ENCODE measurements at places on chromosomes 16 and 17.

DNA sequence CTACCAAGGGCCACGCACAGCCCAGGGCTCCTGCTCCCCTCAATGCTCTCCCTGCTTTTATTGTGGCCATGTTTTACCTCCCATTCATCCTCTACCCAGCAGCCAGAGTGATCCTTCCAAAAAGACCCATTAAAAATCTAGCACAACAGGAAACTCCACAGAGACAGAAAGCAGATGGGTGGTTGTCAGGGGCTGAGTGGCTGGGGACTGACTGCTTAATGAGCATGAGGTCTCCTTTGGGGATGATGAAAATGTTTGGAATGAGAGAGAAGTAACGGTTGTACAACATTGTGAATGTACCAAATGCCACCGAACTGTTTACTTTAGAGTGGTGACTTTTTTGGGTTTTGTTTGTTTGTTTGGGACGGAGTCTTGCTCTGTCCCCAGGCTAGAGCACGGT is 107.4 kb downstream of the GAS7 start:
- DNase-seq = no peak

GRCh38 chr16:48892893-48893292 is 282.9 kb upstream of the N4BP1 start:
- DNase-seq = no peak

- no peak for DNase-seq
Measured at GRCh38 chr17:8754890-8755289, 3.5 kb downstream of the SPDYE4 start.

GRCh38 chr16:82605863-82606620 is 20.7 kb upstream of the CDH13 start:
- no peak for DNase-seq

DNA sequence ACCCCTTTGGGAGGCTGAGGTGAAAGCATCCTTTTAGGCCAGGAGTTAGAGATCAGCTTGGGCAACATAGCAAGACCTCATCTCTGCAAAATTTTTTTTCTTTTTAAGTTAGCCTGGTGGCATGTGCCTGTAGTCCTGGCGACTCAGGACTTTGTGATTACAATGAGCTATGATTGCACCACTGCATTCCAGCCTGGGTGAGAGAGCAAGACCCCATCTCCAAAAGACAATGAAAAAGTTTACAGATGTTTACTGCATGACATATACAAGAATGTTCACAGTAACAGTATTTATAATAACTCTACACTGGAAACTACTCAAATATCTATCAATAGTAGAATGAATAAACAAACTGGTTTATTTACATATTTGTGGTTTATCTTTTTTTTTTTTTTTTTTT is 33.1 kb upstream of the CCL22 start:
- DNase-seq = no peak

DNA sequence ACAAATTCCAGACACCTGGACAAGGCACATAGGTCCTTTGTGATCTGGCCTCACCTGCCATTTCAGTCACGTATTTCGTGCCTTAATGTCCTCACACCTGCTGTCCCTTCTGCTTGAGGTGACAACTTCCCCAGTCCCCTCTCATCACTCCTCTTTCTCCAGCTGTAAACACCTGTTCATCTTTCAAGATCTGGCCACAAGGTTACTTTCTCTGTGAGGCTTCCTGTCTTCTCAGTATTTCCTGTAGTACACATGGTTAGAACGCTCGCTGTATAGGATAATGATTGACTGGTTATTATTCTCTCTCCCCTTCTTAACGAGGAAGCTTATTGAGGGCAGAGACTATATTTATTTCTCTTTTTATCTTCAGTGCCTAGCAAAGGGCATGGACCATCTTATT is 74.5 kb upstream of the PMFBP1 start:
- DNase-seq = no peak

- no peak for DNase-seq
Measured at GRCh38 chr17:21425736-21426135, 49.6 kb downstream of the KCNJ12 start.

- no peak for DNase-seq
Measured at GRCh38 chr16:77499373-77500285, 64.8 kb upstream of the ADAMTS18 start.

DNA sequence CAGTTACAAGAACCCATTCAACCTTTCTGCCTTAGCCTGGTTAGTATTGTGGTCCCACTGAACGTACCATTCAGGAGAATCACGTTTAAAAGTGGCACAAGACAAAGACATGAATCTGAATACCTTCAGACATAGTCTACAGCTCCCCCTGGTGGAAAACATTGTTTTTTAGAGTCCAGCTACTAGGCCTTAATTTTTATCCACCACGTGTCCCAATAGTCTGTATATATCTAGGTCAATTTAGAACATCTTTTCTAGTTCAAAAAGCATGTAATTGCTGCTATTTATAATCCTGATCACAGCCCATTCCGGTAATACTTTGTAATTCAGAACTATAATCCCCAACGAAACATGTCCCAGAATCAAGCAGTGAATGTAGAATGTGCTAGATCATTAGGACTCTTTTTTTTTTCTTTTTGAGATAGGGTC is 13.7 kb upstream of the GUCY2D start:
- DNase-seq = peak; percentile 55

DNA sequence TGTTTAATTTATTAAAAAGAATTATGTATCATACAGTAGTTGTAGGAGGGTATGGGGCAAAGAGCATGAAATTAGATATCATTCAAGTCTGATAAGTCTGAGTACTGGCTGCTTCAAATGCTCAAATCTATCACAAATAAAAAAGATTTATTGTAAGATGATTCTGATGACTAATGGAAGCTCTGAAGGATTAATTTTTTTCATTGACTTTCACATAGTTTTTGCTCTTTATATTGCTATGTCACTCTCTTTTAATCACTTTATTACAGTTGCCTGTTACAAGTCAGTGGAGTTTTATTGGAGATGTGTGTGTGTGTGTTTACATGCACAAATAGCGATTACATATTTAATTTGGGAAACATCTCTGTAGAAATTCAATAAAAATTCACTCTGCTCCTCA is 15.0 kb downstream of the MAP2K4 start:
- no peak for DNase-seq

- no peak for DNase-seq
Measured at GRCh38 chr17:69320210-69320907, 6.6 kb downstream of the ABCA5 start.

DNA sequence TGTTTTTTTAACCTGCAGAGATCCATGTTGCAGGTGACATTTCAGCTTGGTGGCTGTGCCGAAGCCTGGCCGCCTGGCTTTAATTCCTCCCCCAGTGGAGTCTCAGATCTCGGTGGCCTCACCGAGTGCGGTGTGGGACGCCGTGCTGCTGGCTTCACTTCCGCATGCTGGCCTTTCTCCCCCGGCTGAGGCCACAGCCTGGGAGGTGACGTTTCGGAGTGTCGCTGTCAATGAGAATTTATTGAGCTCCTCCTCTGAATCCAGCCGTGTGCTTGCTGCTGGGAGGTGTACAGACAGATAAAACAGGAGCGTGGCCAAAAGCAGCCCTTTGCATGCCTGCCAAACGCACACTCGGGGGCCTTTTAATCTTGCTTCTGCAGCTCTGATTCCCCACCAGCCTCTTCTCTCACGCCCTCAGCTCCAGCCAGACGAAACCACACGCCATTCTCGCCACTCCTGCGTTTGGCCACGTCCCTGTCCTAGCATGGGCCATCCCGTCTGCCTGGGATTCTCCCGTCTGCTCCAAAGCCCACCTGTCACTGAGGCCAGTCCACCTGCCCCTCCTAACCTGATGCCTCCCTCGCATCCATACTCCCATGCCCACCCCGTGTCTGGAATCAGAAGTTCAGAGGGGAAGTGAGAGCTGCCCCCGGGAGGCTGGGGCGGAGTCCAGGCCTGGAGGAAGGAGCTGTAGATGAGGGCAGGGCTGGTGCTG is 3.6 kb downstream of the GSE1 start:
- DNase-seq = peak; percentile 32

DNA sequence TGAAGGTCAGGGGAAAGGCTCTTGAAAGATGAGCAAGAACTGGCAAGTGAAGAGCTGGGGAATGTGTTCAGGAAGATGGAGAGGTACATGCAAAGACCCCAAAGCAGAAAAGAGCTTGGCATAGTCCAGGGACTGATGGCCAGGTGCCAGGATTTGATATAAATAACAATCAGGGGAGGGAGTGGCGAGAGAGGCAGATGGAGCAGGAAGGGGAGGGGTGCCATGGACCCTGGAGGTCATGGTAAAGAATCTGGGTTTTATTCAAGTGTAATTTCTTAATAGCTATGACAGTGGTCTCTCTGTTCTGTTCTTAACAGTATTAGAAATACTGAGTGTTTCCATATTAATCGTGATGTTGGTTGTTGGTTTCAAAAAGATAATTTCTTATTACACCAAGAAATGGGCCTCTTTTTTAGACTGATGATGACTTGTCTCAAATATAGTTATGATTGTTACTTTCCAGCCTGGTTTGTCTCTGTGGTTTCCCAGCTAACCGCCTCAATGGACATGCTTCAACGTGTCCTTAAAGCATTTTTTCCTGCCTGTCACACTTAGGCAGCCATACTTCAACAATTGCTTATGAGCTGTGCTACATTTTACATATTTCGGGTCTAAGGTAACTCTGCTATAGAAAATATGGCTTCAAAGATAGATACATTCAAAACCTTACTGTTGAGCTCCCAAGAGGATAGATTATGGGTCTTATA is 49.4 kb downstream of the MYH10 start:
- DNase-seq = peak; percentile 12

DNA sequence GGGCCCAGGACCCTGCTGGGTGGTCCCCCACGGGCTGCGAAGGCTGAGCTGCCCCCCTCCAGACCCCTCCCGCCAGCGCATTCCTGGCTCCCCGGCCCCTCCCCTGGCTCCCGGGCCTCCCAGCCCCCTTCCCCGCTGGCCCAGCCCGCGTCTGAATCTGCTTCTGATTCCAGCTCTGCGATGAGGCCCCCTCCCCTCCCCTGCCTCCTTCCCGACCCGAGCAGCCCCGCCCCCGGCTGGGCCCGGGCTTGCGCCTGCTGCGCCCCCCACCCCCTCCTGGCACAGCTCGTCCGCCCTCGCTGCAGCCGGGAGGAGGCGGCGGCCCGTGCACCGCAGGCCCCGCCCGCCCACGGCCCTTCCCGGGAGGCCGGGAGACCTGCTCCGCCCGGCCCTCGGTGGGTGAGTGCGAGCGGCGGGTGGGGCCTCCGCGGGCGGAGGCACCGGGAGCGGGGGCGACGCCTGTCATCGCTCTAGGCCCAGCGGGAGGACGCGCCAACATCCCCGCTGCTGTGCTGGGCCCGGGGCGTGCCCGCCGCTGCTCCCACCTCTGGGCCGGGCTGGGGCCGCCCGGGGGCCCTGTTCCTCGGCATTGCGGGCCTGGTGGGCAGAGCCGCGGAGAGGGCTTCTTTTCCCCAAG is at the start of gene NTN3:
NTN3 (plus strand) TSS at position 282 of the 637 bp plus-strand sequence. CDS start 405 bp downstream, outside the sequence.
- DNase-seq = peak; percentile 23

GRCh38 chr16:87701505-87701921 is 64.3 kb downstream of the KLHDC4 start:
- DNase-seq = no peak

GRCh38 chr17:21354796-21355385 is 21.3 kb upstream of the KCNJ12 start:
- no peak for DNase-seq

- DNase-seq = no peak
Measured at GRCh38 chr17:68805609-68806008, 149.6 kb downstream of the ABCA8 start.
